ENCODE measurements at places on chromosomes 11 and 22.
A peak's percentile ranks its signal among the peaks of the same experiment; 100 is the strongest.

DNA sequence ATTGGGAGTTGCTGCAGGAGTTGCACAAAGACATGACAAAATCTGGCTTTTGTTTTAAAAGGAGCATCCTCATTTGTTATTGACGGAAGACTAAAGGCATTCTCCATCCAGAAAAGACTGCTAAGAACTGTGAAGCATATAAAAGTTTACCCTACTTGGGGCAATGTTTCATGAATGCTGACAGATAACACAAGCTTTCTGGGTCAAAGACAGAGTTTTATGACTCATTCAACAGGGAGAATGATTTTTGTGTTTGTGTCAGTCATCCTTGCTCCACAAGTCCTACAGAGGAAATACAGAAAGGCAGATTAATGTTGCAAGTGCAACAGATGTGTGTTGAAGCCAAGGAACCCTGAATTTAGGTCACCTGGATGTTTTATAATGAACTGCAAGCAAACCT is 2.5 kb downstream of the GLYATL1 start:
- ATAC-seq, result no peak

- ATAC-seq, result no peak
These were observed 109.1 kb upstream of the BID start for GRCh38 chr22:17883356-17883755.

GRCh38 chr22:37270928-37271650 is 11.2 kb upstream of the CYTH4 start:
- no peak for ATAC-seq

- peak; percentile 71 for ATAC-seq
These were observed 8.2 kb downstream of the PHF21A start for GRCh38 chr11:46112961-46113607.

- no peak for ATAC-seq
These were observed 5.2 kb downstream of the TMEM134 start for GRCh38 chr11:67463680-67464410.

Measured in activated T-helper 17 cell treated with anti-CD3 and anti-CD28 coated beads, Interleukin-2, amount 50 U/mL, for 72 hours (primary cell).